GM10248 (cell line): ENCODE measurements at places on chromosomes 3 and 15.

- no peak for DNase-seq
Observed at GRCh38 chr15:74108111-74108510, 22.3 kb upstream of the ISLR2 start.

DNA sequence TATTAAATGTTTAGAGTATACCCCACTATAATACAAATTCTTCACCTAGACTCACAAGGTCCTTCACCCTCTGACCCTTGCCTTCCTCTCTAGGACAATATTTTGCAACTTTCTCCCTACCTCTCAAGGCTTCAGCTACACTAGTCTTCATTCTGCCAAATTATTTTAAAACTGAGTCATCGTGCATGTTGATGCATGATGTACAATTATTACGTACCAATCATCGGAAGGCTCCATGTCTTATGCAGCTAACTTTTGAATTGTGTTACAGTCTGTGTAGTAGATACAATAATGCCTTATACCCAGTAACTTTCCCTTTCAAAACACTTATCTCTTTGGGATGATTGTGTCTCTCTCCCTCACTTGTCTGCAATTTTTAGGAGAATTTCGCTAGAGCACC is 98.5 kb upstream of the ROBO2 start:
- DNase-seq = no peak

DNA sequence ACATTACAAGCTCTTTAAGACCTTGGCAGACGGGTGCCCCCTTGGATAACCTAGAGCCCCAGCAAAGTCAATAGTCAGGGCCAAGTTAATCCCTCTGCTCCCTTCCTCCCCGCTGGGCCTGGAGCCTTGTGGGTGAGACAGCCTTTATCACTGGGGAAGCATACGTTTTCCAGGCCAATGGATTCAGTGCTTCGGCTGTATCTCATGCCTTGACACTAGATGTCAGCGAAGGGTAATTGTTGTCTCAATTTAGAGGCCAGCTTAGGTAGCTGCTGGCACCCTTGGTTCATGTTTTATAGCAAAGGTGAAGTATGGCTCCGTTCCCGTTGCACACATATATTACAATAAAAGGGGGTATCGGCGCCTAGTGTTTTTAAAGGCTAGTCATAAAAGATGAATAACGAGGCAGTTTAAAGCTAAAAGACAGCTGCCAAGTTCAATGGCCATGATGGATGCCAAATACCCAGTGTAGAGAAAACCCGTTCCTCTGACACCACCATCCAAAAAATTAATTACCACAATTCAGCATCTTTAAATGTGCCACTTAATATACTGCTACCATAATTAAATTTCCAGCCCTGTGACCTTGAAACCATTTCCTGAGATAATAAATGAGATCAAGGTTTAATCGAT is 52.3 kb upstream of the BNIP2 start:
- DNase-seq = no peak

GRCh38 chr15:32746116-32746857 is 28.5 kb downstream of the GREM1 start:
- DNase-seq = no peak

DNA sequence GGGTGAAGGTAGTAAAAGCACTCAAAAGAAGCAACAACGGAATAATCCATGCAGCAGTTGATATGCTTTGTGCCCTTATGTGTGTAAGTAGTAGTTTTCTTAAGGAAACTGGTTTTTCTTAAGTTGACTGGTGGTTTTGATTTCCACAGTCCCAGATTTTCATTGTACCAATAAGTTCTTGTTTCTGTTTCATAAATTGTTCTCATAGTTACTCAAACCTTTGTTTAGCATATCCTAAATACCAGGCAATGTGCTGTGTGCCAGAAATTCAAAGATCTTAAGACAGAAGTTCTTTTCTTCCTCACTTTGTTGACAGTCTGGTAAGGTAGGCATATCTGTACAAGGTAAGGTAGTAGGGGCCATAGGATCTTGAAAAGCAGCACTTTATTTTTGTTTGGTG is 40.0 kb downstream of the DNAJC13 start:
- no peak for DNase-seq

DNA sequence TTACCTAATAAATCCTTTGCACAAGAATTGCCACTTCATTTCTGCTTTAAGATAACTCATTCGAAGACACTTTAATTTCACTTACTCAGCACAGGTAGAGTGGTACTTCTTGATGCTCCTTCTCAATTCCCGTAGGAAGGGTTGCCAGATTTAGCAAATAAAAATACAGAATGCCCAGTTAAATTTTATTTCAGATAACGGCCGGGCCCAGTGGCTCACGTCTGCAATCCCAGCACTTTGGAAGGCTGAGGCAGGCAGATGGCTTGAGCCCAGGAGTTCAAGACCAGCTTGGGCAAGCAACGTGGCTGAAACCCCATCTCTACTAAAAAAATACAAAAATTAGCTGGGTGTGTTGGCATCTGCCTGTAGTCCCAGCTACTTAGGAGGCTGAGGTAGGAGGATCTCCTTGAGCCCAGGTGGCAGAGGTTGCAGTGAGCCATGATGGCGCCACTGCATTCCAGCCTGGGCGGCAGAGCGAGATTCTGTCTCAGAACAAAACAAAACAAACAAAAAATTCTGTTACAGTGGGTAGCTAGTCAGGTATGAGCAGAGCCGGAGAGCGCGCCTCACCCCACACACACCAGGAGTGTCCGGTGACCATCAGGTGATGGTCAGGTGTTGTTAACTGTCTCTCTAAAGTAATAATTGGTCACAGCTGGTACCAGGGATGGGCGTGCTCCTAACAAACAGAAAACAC is 92.8 kb downstream of the DNAH12 start:
- no peak for DNase-seq

GRCh38 chr3:54447427-54447826 is 325.1 kb downstream of the CACNA2D3 start:
- DNase-seq = no peak

- DNase-seq = no peak
Observed at GRCh38 chr3:9902372-9903237, at the start of gene IL17RE. IL17RE (plus strand) TSS chr3:9902848; CDS start chr3:9902933, 85 bp downstream.

- DNase-seq = no peak
Observed at GRCh38 chr3:187765342-187765741, 20.1 kb upstream of the BCL6 start.

DNA sequence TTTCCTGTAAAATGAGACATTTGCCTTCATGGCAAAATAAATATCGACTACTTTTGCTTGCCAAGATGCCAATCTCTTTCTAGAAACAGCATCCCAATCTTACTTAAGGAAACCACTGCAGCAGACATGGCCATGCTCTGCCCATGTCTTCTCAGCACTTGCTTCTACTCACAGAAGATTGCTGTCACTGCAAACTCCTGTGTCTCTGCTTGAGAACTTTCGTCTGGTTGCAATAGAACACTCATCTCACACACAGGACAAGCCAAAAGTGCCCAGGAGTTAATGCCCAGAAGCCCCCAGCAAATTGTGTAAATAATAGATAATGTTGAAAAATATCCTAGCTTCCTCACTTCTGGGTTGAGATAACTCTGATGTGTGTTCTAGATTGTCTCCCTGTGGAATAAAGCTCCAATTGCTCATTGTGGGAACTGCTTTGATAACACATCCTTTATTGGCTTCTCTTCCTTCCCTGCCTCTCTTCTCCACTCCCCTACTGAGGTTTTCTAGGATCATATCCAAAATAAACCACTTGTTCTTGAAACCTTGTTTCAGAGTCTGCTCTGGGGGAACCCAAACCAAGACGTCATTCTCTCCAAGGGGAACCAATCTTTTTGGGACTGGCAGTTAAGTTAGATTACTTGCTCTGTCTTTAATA is 156.3 kb upstream of the STRIT1 start:
- DNase-seq = no peak
